ENCODE measurements at places on chromosomes 5 and 9.

GRCh38 chr9:27726244-27727081 is 153.2 kb upstream of the C9orf72 start:
- no peak for DNase-seq

GRCh38 chr5:2738700-2739359 is 12.6 kb downstream of the IRX2 start:
- no peak for DNase-seq

GRCh38 chr9:76537150-76537646 is 78.2 kb downstream of the GCNT1 start:
- DNase-seq, result no peak

DNA sequence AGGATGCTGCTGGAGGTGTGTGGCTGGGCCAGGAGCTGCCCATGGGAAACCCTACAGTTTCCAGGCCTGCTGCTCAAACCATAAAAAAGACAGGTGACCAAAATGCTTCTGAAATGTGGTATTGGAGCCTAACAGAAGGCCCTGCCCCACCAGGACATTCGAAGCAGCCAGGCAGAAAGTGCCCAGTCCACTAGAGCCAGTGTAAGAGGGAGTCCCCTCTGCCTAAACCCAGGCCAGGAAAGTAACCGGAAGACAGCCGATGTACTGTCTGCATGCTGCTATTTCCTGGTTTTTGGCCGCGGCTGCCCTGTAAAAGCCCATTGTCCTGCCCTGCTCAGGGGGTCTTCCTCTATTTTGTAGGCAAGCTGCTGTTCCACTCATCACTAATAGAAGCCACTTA is 150.7 kb upstream of the IRX2 start:
- DNase-seq, result no peak

- no peak for DNase-seq
These were observed 15.6 kb downstream of the NDUFA8 start for GRCh38 chr9:122143876-122144405.

DNA sequence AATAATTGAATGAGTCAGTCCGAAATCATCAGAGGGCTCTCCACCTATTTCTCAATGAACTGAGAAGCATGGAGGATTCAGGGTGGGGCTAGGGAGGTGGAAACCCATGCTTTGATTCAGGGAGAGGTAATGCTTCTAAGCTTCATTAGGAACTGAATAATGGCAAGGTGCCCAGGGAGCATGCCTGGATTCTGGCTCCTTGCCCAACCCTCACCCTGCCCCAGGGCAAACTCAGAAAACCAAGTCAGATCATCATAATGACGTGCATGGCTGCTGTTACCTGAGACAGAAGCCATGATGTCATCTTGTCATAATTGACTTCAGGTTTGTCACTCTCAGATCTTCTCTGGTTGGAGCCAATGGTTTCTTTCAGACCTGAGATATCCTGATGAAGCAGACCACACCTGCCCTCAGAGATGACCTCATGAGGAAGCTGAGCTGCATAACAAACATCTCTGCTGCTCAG is 199.6 kb downstream of the SYK start:
- DNase-seq, result no peak

GRCh38 chr5:136137497-136138220 is 5.0 kb downstream of the SMAD5 start:
- DNase-seq, result no peak

- no peak for DNase-seq
These were observed 2.4 kb downstream of the ANXA6 start for GRCh38 chr5:151154931-151155774.

DNA sequence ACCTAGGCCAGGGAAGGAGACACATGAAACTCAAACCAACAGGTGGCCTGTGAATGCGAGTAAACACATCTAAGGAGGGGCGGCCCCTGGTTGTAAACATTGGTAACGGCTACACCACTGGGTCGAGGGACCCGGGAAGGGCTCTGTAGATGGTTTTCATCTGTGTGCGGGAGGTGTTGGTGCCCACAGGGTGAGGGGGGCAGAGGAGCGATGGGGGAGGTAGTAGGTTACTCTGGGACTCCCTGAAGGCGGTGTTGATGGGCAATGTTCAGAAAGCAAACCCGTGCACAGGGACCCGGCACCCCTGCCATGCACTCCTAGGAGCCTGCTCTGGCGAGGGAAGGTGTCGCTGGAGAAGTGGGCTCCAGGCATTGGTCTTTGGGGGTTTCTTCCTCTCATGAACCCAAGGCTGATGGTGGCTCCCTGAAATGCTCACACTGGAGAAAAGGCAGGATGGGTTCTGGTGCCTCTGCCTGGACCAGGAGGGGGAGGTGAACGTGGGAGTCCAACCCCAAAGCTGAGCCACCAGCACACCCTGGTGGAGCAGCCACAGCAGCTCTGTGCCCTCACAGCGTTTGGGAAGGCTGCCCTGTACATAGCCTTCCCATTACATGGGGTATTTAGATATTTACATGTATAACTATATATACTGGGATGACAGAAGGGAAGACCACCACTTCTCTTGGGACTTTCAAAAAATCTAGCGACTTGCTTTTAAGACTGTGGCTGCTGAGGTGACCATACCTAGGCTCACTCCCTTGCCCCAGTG is 103.2 kb downstream of the ENTREP1 start:
- no peak for DNase-seq

DNA sequence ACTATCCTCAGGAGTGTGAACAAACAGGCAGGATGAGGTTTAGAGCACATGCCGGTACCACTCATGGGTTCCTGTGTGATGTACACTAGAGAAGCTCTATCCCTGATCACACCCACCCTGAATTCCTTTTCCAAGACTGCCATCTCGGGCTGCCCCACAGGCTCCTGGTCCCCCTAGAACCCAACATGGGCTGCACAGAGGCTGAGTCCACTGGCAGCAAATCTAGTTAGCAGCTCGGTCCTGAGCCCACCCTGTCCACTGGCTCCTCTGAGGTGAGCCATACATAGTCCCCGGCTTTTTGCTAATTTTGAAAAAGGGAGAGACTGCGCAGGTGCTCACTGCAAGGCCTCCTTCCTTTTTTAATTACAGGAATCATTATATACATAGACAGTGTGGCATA is 227.0 kb downstream of the FSTL4 start:
- no peak for DNase-seq

DNA sequence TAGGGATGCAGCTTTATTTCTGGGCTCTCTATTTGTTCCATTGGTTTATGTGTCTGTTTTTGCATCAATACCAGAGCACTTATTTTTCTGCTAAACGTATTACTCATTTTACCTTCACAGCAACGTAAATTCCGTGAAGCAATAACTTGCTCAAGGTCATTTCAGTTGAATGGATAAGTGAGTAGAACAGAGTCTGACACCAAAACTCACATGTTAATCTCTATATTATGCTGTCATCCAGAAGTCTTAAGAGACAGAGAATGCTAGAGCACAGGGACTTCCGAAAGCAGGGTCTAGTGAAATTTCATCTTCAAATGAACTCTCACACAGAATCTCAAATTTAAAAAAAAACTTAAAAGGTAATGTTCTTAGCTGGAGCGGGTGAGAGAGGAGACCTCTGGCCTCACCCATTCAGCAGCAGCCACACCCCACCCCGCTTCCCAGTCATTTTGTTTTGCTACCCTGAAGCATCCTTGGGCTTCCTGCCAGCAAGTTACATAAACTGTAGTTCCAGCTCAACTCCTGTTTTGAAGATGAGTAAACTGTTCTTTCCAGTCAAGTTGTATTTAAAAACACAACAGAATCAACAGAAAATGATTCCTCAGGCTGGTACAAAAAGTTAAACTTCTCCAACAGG is 69.3 kb downstream of the TRIM36 start:
- no peak for DNase-seq

DNA sequence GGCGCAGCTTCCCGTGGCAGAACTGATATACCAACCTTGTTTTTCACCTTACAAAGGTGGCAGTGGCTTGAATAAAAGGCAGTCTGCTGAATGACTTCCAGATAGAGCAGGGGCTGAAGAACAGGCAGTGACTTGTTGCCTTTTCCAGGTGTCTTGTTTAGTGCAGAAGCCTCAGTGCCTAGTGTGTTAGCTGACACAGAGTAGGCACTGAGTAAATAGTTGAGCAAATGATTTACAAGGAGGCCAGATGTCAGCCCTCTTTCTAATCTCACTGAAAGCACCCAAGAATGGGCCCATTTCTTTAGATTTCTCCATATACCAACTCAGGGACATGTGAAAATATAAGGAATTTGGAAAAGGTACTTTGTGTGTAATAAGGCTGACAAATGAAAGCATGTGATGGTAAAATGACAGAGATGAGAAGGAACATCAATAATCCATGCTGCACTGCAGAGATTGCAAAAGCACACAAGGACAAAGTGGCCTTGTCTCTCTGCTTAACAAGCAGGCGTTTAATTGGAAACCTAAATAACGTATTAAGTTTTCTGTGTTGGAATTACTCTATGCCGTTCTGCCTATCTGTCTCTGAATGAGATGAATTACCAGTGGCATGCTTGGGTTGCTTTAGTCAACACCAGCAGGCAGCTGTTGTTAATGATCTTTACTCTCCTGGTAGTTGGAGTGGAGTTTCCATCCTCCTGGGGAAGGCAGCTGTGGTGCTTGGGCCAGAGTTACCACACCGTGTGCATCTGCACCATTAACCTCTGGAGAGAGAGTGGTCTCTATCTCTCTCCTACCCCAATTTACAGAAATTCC is 360.1 kb upstream of the C9orf72 start:
- no peak for DNase-seq

GRCh38 chr9:124558777-124559470 is 51.7 kb upstream of the NR5A1 start:
- DNase-seq, result no peak

GRCh38 chr5:177116631-177117373 is 16.8 kb upstream of the NSD1 start:
- DNase-seq, result peak; percentile 67

GRCh38 chr9:1400983-1401382 is 350.8 kb downstream of the DMRT2 start:
- DNase-seq, result no peak

DNA sequence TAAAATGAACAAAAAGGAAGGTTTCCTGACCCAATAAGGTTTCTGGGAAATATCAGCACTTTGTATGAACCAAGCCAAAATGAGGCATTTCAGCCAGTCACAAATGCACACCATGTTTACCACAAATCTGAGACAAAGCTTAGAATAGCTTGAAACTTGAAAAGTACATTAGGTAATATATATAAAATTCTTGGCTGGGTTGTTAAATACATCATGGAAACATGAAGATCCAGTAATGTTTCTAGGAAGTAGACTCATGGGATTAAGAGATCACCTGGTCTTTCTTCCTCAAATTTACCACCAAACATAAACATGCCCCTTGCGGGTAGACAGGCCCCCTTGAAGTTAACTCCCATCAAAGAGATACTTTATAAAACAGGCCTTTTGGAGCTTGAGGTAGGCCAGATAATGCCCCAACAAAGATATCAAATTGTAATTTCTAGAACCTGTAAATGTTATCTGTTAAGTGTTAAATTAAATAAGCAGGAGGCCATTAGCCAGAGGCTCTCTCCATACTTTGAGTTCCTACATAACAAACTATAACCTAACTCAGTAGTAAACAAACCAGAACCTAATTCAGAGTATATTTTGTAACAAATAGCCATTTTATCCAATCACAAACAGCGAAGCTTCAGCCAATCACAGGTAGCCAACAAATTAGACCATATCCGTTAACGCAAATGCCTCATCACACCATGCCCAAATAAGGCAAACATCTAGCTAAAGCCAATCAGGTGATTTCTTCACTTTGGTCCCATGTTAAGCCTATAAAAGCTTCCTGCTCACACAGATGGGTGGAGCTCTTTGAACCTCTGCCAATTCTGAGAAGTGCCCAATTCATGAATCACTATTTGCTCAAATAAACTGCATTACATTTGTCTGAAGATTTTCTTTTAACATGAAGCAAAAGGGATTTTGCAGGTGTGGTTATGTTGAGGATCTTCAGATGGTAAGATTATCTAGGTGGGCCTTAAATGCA is 127.9 kb upstream of the TARS1 start:
- DNase-seq, result no peak

DNA sequence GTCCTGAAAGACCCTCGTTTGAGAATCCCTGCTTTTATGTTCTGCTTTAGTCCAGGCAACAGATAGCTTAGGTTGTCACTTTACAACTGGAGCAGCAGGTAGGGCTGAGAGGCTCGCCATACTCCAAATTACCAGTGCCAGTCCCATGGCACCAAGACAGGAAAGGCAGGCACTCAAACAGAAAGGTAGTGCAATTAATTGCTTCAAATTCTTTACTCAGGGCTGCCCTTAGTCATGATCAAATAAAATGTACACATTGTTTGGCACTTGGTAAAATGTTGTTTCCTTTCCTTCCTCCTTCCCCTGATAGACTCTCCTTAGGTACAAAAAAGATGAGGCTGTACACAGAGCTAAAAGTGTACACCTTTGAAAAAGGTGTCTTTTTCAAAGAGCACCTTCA is 115.8 kb upstream of the CCDC152 start:
- DNase-seq, result no peak

DNA sequence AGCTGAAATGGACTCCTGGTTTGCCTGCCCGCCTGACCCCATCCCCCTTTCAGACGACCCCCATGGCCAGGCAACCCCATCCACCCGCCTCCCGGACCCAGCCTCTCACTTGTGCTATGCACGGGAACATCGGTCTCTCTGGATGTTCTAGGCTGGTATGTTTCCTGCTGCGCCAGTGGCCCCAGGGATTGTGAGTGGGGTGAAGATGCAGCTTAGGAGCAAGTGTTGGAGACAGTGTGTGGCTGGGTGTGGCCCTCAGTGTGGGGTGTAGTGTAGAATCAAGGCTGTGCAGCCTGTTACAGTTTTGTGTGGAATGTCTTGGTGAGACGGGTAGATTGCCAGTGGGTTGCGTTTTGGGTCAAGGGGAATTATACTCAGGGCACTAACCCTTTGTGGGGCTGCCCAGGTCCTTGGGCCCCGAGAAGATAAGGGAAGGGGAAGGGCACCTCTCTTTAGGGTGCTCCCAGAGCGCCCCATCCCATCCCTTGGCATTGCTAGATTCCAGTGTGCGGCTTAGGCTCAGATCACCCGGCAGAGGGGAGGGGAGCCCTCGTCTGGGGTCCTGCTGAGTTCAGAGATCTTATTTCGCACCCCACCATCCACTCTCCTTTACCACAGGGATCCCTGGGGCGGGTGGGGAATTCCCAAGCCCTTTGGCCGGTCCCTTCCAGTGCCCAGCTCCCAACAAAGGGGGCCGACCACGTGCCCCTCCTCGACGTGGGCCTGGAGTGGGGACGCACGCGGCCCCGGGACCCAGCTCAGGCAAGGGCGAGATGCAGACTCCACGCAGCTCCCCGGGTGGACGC is 4.6 kb downstream of the IER5L start:
- DNase-seq, result no peak

DNA sequence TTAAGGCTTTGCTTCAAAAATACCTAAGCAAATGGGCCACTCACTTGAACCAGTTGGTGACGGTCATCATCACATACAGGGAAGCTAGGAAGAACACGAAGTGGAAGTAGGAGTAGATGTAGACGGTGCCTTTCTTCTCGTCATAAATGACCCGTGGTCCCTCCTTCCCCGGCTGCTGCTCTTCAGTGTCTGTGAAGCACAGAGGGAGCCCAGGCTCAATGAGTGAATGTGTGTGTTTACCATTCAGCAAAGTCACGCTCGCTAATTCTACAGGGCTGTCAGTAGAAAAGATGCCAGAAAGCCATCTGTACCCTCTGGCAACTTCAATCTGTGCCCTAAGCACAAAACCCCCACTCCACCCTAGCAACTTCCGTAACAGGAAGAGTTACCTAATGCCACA is 109.8 kb downstream of the SERINC5 start:
- no peak for DNase-seq

GRCh38 chr5:68431601-68432337 is 216.2 kb downstream of the PIK3R1 start:
- DNase-seq, result no peak

Data from GM12891 (cell line).